ENCODE measurements at places on chromosomes 3 and 15.
A peak's percentile ranks its signal among the peaks of the same experiment; 100 is the strongest.

DNA sequence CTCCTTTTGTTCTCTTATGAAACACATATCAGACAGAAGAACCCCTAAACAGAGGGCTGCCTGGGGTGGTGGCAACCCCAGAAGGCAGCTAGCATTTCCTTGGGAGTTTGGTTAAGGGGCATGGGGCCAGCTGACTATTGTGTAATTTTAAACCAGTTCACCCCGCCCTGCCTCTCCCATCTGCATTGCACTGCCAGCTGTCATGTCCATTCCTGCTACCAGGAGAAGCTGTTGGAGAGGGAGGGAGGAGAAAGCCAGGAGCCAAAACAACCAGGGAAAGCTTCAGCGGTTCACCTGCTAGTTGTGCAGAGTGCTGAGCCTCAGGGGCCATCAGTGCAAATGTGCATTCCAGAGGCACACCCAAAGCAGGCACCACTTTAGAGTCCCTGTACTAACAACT is 47.6 kb upstream of the ATP1B3 start:
- DNase-seq = no peak

GRCh38 chr15:31197497-31198414 is 96.2 kb upstream of the TRPM1 start:
- DNase-seq = peak; percentile 45

DNA sequence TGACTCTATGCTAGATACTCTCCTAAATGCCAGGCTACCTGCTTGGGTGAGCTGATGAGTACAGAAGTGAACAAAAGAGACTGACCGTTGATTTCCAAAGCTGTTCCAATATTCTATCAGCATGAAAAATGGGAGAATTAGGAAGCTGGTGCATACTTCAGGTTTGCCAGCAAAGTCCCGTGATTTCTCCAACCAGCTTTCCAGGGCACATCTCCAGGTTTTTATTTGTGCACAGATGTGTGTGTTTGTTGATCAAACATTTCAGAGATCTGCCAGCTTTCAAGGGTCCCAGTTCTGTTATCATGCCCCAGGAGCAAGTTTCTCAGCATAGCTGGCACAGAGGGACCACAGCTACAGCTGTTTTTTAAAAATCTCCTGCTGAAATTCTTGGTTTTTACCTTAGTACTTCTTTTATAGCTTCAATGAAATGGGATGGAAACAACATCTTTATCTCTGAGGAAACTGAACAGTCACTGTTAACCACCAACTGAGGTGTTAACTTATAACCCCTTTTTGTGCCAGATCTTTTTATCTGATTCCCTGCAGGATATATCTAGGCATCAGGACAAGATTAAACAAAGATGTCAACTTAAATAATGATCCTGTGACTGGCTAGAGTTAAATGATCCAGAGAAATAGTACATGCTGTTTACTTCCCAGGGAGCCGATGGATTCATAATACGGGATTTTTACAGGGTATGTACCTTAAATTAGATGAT is 380.8 kb downstream of the GRM7 start:
- DNase-seq = no peak

GRCh38 chr3:51813539-51813938 is 34.5 kb upstream of the IQCF6 start:
- DNase-seq = no peak

- no peak for DNase-seq
These were observed 2.4 kb upstream of the ADGRG7 start for GRCh38 chr3:100606894-100607512.

- no peak for DNase-seq
These were observed 221.6 kb upstream of the NR2E3 start for GRCh38 chr15:71588746-71589145.

GRCh38 chr15:27017168-27017809 is 46.3 kb downstream of the GABRG3 start:
- peak; percentile 29 for DNase-seq

GRCh38 chr3:18284716-18285115 is 140.4 kb downstream of the SATB1 start:
- DNase-seq = no peak

- no peak for DNase-seq
These were observed 5.6 kb downstream of the SIAH2 start for GRCh38 chr3:150757364-150757763.

GRCh38 chr3:136891934-136892855 is 30.2 kb downstream of the NCK1 start:
- DNase-seq = no peak

- peak; percentile 13 for DNase-seq
These were observed 768 bp downstream of the UBXN7 start for GRCh38 chr3:196431181-196432136.

DNA sequence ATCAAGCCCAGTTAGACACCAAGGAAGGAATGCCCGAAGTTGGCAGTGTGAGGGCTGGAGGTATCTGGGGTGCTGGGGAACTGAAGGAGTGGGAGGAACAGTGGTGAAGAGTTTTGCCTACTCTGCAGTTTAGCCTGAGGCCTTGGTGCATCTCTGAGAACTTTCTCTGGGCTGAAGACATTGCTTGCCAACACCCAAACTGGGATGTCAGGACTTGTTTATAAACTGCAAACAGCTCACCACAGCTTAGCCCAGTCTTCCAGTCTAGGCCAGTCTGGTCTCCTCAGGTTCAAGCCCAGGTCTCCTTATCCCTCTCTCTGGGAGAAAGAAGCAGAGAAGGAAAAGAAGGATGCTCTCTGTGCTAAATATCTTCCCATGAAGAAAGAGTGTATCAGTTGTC is 68.0 kb upstream of the BOC start:
- no peak for DNase-seq

- no peak for DNase-seq
These were observed 59.9 kb upstream of the PTX3 start for GRCh38 chr3:157376603-157377300.

GRCh38 chr15:31489801-31490646 is 163.4 kb downstream of the KLF13 start:
- peak; percentile 44 for DNase-seq

DNA sequence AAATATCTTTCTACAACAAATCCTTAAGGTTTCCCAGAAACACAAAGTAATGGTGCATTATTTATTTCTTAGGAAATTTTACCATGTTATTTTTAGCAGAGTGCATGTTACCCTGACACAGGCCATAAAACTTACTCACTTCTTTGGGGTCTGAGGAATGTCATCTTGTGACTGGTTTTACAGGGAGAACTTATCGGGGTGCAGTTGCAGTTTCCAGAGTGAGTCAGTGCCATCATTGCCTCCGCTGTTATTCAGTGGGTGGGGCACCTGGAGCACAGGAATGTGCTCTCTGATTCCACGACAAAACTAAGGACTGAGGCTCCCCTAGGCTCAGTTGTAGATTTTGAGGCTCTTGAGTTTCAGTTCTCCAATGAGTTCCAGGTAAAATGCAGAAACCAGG is 11.1 kb upstream of the GREM1 start:
- DNase-seq = no peak

DNA sequence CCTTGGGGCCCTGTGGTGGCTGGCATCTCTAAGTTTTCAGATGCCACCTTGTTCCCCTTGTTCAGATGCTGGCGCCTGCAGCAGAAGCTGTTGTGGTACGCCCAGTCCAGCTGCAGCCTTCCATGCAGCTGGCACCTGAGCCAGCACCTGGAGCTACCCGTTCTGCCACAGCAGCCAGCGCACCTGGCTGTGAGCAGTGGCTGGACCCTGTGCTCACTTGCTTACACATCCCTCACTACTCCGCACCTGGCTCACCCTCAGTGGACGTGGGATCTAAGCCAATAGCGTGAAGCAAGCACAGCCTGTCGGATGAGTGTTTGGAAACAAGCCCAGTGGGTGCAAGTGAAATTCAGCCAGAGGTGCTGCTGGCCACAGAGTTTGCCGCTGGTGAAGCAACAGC is 607.5 kb upstream of the BCHE start:
- DNase-seq = no peak

DNA sequence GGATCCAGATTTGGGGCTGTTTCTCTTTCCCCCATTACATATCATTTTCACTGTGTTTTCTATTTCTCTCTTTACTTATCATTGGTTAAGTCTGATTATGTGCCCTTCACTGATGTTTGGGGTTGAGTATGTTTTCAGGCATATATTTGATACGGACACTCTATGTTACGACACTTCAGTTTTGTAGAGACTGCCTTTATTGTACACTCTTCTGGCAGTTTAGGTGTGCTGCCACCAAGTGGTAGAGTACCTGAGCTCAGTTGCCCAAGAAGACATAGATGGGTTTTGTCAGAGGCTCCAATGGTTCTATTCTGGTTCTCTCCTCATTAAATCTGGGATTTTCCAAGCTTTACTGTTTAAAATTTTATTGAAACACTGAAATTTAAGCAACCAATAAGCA is 255.0 kb upstream of the ROPN1 start:
- DNase-seq = no peak

DNA sequence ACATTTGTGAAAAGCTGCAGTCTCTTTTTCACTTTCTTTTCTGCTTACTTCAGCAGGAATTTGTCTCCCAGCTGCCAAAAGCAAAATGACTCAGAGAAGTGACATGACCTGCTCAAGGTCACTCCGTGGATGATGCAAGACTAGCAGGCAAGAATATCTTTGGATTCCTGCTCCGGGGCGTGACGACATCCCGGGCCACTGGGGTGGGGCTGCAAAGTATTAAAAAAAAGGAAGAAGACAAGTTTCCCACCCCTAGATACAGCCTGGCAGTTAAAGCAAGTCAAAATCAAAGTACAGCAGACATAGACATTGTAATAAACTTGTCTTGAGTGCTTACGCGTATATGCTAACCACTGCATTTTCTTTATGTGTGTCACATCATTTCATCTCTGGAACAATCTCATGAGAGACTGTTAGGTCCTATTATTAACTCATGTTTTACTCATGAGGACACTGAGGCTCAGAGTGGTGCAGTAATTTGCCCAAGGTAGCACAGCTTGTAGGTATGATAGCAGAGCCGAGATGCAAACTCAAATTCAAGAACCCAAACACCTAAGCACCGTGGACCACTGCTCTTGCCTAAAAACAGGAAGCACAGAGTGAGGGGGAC is 485.2 kb upstream of the PROK2 start:
- peak; percentile 23 for DNase-seq

DNA sequence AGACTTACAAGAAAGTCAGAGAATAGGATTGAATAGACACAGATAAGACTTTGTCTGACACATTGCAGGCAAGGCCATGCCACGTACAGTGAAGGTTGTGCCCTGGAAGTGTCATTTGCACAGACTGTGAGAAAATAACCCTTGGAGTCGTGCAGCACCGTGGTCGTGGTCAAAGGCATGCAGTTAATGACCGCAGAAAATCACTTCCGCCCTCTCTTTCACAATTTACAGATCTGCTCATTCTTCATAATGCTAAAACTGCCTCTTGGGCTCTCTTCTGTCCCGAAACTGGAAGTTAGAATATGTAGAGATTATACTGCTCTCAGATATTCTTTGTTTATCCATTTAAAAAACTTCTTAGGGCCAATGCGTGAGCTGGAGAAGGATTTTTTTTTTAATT is 73.2 kb upstream of the CTXND1 start:
- DNase-seq = no peak

DNA sequence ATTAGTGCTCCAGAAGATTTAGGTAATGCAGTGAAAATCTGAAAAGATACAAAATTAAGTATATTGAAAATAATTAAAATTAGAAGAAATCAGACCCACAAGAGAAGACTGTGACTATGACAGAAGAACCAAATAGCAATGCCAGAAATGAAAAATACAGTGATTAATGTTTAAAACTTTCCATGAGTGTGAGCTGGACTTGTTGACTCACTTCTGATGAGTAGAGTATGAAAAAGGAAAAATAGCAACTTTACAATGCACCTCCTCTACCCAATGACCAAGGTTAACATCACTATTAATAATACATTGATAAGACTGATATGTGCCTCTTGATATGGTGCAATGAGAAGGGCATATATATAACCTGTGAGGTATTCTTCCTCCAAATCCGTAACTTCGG is 39.3 kb upstream of the SLC22A13 start:
- DNase-seq = no peak

DNA sequence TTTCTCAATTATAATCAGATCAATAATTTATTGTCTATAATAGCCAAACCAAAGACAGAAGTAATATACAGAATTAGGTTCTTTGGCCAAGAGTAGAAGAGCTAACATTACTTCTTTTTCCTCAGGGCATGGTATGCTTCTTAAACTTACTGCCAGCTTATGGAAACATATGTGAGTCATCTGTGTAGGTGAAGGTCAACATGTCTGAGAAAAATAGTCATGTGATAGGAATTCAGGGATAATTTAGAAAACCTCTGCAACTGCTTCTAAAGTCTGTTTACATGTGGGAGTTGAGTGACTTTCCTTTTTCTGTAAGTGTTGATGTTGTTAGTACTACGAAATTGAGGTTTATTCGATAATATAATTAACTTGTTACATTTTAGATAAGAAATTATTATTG is 19.2 kb upstream of the MAP6D1 start:
- no peak for DNase-seq

- DNase-seq = no peak
These were observed 8.3 kb upstream of the POLR2M start for GRCh38 chr15:57698243-57698642.

GRCh38 chr3:134474956-134475355 is 10.8 kb downstream of the ANAPC13 start:
- DNase-seq = no peak

DNA sequence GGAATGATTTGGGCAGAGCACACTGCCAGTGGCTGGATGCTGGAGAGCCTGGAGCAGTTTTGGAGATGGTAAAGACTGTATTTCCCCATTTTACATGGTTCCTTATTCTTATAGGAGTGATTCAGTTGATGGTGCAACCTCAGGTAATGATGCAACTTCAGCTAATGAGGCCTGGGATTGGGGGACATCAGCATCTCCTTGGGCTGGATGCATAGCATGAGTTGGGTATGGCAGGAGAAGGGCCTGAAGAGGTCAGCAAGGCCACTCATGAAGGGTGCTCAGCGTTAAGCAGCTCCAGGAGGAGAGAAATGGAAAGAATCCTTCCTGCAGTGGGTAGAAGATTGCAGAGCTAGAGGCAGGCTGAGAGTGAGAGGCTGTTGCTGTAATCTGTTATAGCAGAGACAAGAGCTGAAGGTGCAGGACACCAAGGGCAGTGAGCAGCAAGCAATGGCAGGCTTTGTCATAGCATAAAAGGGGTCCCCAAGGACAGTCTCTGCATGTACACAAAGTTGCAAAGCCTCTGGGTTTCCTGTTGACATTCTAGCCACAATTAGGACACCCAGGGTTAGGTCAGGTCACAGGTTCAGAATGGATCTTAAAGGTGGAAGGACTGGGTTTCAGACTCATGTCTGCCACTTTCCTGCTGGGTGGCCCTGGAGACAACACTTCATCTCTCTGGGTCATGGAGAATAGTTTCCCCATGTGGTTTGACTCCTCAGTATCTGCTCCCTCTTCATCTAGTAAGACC is 29.5 kb upstream of the SNRK start:
- no peak for DNase-seq

All from stimulated activated CD4-positive, alpha-beta T cell treated with anti-CD3 and anti-CD28 coated beads, Interleukin-1b, Interleukin-23, amount 100 ng/mL, for 48 hours (primary cell).